NCI-H524 treated with DMSO at 0.1 percent for 48 hours (cell line): ENCODE measurements at places on chromosomes 1 and 21.
A peak's percentile ranks its signal among the peaks of the same experiment; 100 is the strongest.

DNA sequence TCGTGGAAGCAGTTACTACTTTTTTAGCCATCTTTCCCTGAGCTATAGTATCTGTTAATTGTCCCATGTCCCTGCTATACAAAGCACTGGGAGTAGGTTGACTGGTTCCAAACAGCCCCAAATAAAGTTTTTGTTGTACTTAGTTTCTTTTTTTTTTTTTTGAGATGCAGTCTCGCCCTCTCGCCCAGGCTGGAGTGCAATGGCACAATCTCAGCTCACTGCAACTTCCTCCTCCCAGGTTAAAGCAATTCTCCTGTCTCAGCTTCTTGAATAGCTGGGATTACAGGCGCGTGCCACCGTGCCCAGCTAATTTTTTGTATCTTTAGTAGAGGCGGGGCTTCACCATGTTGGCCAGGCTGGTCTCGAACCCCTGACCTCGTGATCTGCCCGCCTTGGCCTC lies 3.3 kb downstream of the NCSTN start:
- no peak for DNase-seq

- no peak for DNase-seq
Observed at GRCh38 chr1:151612501-151613281, 841 bp downstream of the SNX27 start.

DNA sequence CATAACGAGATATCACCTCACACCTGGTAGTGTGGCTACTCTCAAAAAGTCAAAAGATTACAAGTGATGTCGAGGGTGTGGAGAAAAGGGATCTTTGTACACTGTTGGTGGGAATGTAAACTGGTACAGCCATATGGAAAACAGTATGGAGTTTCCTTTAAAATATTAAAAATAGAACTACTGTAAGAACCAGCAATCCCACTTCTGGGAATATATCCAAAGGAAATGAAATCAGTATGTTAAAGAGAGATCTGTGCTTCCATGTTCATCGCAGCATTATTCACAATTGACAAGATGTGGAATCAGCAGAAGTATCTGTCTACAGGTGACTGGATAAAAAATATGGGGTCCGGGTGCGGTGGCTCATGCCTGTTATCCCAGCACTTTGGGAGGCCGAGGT lies 7.6 kb upstream of the PIK3C2B start:
- DNase-seq = no peak

DNA sequence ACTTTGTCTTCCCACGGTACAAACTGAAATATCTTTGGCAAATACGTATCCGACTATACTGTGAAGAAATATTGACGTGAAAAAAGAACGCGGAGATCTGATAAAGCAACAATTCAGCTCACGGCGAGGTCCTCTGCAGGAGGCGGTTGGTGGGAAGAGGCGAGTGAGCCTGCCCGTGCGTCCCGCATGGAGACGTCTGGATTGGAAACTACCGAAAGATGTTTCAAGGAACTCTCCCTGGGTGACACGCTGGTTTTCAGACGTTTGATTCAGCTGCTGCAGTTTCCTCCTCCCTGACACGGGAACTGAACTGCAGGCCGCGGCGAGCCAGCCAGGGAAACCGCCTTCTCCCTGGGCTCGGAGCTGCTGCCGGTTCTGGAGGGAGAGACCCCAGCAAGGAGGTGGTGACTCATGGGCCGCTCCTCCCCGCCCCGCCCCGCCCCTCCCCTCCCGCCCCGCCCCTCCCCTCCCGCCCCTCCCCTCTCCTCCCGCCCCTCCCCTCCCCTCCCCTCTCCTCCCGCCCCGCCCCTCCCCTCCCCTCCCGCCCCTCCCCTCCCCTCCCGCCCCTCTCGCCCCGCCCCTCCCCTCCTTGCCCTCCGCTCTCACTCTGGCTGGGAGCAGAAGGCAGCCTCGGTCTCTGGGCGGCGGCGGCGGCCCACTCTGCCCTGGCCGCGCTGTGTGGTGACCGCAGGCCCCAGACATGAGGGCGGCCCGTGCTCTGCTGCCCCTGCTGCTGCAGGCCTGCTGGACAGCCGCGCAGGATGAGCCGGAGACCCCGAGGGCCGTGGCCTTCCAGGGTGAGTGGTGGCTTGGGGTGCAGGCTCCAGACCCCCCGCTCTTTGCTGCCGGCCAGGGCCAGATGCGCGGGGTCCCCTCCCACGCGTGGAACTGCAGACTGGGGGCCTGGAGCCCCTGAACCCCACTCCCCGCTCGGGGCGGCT lies at the start of gene COL6A1:
Gene COL6A1, plus strand, starts transcription at position 620 of the 941 bp plus-strand sequence. Its CDS starts 81 bp downstream, at position 701.
- peak; percentile 34 for DNase-seq

DNA sequence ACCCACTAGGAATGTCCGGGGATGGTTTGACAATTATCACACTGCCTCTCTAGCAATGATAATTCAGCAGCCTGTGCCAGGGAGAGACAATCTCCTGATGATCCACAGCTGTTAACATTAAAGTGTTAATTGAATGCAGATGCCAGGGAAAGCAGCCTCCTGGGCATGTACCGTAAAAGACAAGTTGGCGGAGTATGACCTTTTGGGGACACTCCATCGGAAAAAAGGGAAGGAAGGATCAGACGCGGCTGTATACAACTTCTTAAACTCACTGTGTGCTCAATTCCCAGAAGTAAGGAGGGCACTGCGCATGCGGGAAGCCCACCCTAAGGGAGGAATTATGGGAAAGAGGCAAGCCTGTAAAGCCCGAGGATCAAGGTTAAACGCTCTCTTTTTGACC lies 62.6 kb downstream of the MAP3K7CL start:
- no peak for DNase-seq

GRCh38 chr1:58432851-58433668 lies 113.5 kb downstream of the OMA1 start:
- DNase-seq = no peak

- no peak for DNase-seq
Observed at GRCh38 chr1:176205332-176205914, 1.7 kb downstream of the COP1 start.

- DNase-seq = peak; percentile 73
Observed at GRCh38 chr1:11700601-11701467, 9.3 kb downstream of the DRAXIN start.

- DNase-seq = no peak
Observed at GRCh38 chr1:154406886-154407197, 1.7 kb downstream of the IL6R start.

GRCh38 chr1:29355375-29355774 lies 119.1 kb downstream of the PTPRU start:
- no peak for DNase-seq

DNA sequence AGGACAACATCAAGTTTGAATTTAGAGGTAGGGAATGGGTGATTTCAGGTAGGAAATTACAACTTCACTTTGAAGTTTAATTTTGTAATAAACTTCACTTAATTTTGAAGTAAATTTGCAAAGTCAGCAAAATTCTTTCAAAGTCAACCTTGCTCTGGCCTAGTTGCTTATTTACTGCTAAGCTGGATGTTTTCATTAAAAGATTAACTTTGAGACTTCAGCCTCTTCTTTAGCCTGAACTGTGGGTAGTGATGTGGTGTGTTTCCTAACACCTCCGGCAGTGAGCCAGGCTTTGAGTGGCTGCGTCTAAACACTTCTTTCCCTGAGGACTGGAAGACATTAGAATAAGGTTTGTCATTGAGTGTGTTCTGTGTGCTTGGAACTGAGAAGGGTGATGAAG lies at the start of gene HAO2:
Gene HAO2, plus strand, starts transcription at position 232 of the 400 bp plus-strand sequence. CDS start 12,301 bp downstream, outside the sequence.
- no peak for DNase-seq
